ENCODE measurements at places on chromosomes 11 and 22.

DNA sequence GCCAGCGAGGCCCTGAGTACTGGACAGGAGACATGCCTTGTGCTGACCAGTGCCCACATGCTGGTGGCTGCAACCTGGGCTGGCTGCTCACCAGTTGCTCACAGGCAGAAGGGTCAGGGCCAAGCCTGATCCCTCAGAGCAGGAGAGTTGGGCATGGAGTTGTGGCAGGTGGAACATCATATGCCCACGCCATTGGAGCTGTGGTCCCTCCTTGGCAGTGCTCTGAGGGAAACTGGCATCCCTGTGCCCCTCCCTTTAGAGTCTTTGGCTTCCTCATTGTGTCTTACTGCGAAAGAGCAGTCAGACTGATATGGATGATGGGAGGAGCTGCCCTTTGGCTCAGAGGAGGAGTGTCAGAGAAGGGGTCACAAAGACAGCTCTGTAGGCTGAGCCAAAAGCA lies 3.1 kb upstream of the MYEOV start:
- no peak for DNase-seq

DNA sequence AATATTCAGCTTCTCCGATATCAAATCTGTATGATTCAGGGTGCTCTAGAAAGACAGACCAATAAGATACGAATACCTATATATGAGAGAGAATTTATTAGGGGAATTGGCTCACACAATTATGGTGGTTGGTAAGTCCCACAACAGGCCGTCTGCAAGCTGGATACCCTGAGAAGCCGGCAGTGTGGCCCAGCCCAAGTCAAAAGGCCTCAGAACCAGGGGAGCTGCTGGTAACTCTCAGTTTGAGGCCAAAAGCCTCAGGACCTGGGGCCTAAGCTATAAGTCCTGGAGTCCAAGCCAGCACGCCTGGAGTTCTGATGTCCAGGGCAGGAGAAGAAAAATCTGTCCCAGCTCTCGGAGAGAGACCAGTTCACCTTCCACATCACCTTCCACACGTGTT lies 318.7 kb downstream of the BRD1 start:
- no peak for DNase-seq

DNA sequence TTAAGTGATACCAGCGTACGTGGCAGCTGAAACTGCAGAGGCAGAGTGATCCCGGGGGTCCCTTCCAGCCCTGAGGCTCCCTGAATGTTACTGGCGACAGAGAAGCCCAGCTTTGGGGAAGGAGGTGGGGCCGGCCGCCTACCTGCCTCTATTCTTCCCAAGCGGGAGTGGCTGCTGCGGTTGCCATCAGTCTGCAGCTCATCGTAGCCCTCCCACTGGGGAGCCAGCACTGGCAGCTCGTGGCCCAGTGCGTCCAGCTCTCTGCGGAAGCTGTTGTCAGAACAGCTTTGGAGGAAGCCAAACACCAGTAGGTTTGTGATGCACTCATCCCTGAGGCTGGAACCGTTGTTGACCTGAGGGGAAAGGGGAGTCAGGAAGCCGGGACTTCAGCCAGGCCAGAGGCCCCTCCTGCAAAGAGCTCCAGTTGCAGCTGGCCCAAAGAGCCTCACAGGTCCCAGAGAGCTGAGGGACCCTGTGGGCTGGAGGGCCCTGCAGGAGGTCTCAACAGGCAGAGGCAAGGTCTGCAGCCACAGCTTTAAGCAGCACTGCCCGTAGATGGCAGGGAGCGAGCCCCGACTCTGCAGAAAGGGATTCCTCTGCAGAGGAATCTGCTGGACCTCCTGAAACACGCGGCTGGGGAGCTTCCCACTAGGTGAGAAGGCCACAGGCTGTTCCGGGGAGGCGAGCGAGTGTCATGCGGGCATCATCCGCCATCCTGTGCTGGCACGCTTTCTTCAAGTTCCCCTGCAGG lies 30.4 kb downstream of the BID start:
- no peak for DNase-seq

DNA sequence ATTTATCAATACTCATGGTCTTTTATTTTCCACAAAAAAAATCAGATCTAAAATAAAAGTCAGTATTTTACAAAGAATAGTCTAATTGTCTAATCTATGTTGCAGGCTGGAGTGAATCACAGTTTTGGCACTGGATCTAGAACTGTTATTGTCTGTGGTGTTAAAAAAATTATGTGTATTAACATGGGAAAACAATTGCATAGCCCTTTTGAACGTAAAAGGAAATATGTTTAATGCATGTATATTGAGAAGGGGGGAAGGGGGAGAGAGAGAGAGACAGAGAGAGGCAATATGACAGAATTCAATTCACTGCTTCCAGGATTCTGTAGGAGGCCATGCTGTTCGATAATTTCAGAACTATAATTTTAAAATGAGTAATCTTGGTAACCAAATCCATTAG lies 324.9 kb upstream of the CCDC90B start:
- DNase-seq, result no peak

DNA sequence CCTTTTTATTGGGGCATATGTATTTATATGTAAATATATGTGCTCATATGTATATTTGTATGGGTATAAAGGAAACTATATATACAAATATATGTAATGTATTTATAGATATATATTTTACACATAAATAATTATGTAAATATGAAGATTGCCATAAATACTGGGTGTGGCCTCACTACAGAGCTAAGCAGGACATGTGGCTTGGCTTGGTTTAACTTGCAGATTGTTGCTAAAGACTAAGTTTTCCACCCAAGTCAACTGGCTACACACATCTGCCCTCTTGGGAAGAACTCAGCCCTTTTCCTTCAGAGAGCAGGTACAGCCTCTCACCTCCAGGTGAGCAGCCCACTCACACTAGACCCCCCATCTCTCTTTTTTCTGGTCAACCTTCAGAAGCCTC lies 315.5 kb downstream of the OPCML start:
- DNase-seq, result no peak

Data from activated naive CD8-positive, alpha-beta T cell treated with anti-CD3 and anti-CD28 coated beads, Interleukin-2, amount 10 ng/mL, durations not matched to agents 7 days and 5 days (primary cell).